Omental fat pad (tissue), 4 donors: ENCODE measurements at places on chromosomes 13 and 19.

DNA sequence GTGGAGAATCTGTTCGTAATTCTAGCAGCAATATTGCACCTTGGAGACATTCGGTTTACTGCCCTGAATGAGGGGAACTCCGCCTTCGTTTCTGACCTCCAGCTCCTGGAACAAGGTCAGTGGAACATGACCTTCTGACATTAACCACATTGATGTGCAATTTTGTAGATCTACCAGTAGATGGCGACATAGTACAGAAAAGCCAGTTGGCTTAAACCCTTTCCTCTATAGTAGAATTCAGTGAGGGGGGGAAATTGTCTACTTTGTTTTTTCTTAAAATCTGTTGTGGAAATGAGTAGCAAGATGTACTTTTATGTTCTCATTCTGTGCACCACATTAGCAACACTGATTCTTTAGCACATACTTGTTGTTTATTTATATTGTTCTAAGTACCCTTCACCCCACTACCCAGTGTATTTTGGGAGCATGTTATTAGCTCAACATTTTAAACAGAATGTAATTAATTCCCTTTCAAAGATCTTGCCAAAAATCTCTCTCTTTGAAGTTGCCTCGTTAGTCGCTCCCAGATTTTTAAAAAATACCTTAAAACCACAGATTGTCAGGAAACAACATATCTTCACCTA is 332.2 kb downstream of the MYO16 start:
- no peak for DNase-seq

DNA sequence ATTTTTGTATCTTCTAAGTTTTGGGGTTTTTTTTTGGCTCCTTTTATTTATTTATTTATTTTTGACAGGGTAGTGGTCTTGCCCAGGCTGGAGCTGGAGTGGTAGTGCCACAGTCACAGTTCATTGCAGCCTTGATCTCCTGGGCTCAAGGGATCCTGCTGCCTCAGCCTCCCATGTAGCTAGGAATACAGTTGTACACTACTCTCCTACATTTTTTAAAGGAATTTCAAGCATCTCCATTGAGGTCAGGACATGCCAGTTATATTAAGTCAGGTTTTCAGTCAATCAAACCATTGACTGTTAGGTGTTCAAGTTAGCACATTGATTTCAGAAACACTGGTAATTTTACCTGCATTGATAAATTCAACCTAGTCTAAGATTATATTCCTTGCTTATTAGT is 480.5 kb upstream of the SPRY2 start:
- no peak for DNase-seq

DNA sequence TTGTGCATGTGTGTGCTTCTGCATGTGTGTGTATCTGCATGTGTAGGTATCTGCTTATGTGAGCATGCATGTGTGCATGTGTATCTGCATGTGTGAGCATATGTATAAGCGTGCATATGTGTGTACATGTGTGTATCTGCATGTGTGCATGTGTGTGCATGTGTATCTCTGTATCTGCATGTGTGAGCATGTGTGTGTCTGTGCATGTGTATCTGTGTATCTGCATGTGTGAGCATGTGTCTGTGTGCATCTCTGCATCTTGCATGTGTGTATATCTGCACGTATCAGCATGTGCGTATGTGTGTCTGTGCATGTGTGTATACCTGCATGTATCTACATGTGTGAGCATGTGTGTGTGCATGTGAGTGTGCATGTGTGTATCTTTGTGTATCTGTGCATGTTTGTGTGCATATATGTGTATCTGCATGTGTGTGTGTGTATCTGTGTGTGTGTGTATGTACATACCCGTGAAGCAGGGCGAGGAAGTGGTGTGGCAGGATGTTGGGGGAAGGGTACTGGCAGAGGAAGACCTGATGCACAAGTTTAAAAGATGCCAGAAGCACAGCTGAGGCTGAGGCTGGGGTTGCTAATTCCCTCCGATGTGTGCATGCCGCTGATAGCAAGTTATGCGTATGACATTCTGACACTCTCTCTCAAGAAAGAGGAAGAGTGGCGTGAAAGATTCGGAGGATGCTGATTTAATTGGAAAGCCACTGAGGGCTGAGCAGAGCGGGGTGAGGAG is 64.2 kb downstream of the TEX29 start:
- DNase-seq = no peak

GRCh38 chr13:109728791-109729731 is 57.3 kb downstream of the IRS2 start:
- no peak for DNase-seq

GRCh38 chr19:19687090-19687489 is 18.5 kb downstream of the ZNF101 start:
- DNase-seq = no peak

DNA sequence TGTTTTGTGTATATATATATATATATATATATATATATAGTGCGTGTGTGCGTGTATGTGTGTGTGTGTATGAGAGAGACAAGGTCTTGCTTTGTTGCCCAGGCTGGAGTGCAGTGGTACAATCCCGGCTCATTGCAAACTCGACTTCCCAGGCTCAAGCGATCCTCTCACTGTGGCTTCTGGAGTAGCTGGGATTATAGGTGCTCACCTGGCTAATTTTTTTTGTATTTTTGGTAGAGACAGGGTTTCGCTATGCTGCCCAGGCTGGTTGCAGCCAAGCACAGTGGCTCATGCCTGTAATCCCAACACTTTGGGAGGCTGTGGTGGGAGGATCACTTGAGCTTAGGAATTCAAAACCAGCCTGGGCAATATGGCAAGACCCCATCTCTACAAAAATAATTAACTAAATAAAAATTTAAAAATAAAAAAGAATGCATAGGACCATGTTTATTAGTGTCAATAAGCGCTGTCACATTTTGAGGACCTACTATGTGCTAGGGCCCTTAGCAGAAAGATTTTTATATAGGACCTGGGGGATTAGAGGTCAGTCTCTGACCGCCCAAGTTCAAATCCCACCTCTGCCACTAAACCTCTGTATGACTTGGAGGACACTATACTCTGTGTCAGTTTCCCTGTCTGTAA is 1.8 kb downstream of the PVR start:
- no peak for DNase-seq

GRCh38 chr19:17156947-17157302 is 58.2 kb upstream of the USE1 start:
- no peak for DNase-seq

- DNase-seq = no peak
Measured at GRCh38 chr19:16359964-16360363, 35.3 kb downstream of the KLF2 start.

GRCh38 chr13:27960362-27961226 is 8.5 kb downstream of the CDX2 start:
- no peak for DNase-seq

- no peak for DNase-seq
Measured at GRCh38 chr19:2246801-2247361, 2.2 kb upstream of the AMH start.

GRCh38 chr19:35913589-35913988 is 5.5 kb upstream of the TYROBP start:
- no peak for DNase-seq

DNA sequence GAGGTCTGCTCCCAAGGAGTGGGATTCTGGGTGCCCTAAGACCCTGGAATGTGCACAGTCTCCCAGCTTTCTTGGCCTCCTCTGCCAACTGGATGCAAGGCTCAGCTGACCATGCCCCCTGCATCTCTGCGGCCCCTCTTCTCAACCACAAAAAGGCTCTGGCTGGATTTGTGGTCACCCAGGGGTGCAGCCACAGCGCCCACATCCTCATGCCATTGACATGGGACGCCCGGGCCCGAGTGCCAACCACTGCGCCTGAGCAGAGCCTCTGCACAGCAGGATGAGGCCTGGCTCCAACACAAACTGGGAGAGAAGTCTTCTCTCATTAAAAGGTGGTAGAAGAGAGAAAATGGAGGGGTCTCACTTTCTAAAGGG is 103.5 kb downstream of the FOXO1 start:
- no peak for DNase-seq

DNA sequence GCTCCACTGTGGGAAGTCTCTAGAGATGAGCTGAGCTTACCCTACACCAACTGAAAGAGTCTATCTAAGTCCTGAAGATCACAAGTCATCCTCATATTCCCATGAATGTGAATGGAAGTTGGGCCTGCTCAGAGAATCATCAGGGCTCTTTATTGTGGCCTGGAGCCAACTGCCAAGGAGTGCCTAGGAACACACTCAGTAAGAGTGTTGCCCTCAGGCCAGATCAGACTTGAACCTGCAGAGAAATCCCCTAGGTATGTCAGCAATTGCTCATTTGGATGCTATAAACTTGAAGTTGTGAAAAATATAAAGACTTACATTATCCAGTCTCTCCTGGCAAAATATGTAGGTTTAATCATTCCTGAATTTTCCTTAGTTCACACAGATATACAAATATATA is 1070.2 kb downstream of the EFNB2 start:
- DNase-seq = no peak

DNA sequence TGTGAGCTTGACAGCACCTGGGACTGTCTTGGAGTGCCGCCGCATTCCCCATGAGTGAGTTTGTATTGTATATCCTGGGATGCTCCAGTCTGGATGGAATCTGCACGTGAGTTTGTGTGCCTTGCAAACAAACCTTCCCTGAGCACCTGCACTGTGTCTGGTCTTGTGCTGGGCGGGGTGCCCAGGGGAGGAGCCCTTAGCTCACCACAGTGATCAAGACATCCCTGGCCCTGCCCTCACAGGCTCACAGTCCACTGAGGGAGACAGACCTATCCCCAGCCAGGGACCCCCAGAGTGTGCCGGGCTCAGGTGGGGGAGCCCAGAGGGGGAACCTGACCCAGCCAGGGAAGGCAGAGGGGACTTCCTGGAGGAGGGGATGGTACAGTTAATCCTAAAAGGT is 1.7 kb upstream of the BCAM start:
- no peak for DNase-seq

- no peak for DNase-seq
Measured at GRCh38 chr19:33440241-33440640, 66.7 kb downstream of the CEBPG start.

GRCh38 chr13:33994198-33994597 is 176.2 kb downstream of the RFC3 start:
- DNase-seq = no peak

DNA sequence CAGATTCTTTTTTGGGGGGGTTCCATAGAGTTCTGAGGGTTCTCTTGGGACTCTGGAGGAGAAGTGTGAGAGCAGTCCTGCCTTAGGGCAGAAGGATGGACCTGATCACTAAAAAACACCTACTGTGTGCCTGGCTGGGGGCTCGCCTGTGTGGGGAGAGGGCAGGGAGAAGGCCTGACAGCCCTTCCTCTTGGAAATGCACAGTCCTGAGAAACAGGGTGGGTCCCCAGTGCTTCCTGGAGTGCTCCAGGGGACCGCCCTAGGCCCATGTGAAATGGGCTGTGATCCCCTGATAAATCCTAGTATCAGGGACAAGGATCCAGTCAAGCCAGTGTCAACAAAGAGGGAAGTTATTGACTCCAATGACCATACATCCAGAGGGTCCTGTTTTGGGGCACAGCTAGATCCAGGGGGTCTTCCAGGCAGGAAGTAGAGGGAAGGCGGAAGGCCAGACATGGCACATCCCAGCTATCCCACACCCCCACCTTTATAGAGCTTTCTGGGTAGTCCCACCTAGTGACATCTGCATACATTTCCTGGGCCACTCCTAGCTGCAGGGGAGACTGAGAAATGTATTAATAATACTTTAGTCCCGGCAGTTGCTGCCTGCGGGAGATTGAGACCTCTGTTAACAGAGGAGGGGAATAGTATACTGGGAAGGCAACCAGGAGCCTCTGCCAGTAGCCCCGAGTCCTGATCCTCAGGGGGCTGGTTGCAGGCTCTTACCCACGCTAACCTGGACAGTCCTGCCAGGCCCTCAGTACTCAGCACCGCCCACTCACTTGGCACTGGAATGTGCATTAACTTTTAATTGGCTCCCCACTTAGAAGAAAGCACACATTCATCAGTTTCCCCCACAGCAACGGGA is 13.7 kb downstream of the BCKDHA start:
- DNase-seq = no peak

DNA sequence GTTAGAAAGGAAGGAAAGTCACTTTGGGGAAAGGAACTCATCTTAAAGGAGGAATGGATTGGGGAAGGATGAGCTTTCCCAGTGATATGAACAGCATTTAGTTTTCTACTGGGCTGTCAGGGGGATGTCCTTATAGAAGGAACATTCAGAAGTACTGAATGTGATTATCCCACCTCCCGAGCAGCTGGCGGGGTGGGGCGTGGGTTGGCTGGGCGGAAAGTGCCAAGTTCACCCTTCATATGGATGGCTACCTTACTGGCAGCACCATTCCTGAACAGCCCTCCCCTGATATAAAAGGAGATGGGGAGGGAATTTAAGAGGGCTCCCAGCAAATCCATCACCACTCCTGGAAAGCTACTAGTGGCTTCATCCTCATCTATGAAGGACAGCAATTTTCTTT is 190.7 kb downstream of the DNAJC15 start:
- no peak for DNase-seq

DNA sequence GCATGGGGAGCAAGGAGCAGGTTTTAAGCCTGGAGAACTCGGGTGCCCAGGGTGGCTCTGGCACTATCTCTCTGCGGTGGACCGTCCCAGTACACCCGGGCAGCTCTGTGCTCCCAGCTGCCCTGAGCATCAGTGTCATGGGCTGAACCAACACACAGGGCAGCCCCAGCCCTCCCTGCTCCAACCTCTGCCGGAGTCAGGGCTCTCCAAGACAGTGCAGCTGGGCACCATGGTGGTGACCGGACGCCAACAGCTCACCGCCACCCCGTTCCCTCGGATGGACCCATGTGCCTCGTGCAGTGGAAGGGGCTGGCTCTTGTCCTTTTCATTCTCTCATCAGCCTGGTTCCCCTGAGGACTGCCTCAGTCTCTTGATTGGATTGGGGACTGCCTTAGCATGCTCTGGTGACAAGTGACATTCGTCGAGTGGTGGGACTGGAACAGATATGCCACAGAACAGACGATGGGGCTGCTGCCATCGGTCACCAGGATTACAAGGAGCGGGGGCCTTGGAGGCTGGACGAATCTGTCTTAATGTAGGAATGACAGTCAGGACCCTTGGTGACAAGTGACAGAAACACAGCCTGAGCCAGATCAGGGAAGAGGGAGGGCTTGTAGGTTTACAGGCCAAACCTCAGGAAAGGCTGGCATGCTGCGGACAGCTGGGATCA is 25.7 kb upstream of the VSTM2B start:
- DNase-seq = no peak

GRCh38 chr19:17681505-17682125 is 6.5 kb downstream of the UNC13A start:
- no peak for DNase-seq
